ENCODE measurements at places on chromosomes 13 and 19.
A peak's percentile ranks its signal among the peaks of the same experiment; 100 is the strongest.

DNA sequence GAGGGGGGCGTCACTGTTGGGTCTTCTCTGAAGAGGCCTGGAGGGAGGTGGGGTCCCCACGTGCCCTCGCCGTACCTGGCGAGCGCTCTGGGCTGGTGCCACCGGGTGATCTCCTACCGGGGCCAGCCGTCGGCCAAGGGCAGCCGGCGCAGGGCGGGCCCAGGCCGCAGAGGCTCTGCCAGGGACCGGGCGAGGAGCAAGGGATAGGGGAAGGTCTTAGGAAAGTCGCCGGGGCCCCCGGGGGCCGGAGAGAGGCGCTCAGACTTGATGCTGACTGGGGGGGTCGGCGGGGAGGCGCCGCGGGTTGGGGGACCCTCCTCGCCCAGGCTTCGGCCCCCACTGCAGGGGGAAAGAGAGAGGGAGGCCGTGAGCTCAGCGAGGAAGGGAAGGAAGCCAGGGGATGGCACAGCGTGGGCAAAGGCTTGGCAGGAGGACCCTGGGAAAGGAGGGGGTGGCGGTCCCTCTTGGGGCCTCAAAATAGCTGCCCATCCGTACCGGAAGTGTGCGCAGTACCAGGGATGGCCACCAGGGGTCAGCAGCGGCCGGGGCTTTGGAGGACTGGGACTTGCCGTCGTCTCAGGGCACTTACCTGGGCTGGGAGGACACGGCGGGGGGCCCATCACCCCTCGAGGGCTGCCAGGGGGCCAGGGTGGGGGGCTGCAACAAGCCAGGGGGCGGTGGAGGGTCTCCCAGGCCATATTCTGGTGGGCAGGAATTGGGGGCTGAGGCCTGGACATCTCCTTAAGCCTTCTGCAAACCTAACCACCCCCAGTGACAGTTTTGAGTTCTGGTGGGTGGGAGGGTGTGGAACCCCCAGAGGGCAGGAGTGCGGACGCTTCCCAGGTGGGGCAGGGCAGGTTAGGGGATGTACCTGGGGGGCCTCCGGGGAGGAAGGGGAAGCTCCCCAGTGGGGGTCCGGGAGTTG is 7.7 kb upstream of the TMEM161A start:
- peak; percentile 92 for DNase-seq

- peak; percentile 50 for DNase-seq
Measured at GRCh38 chr19:14073261-14073924, 807 bp downstream of the MISP3 start.

GRCh38 chr13:60453490-60453889 is 56.5 kb downstream of the TDRD3 start:
- DNase-seq: no peak

DNA sequence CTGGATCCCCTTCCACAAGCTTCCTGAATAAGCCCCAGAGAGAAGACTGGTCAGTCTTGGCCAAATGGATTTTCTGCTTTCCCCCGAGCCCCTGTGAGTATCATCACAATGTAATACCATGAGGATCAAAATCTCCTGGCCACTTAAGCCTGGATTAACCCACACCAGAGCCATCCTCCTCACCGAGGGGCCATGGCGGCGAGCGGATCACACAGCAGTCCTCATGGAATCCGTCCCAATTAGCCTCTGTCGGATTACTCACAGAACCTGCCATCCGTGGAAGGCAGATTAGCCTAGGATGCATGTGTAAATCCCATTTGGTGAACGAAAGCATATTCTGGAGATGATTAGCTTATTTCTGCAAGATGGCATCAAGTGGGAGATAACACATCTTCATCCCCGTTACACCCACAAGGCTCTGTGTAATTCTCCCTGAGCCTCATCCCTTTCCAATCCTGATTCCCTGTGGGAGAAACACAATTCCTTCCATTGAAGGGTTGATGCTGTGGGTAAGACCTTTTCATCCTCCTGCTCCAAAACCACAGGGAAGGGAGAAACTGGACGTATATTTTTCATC is 42.5 kb downstream of the GNG7 start:
- no peak for DNase-seq

GRCh38 chr13:38385153-38385891 is 35.7 kb downstream of the UFM1 start:
- no peak for DNase-seq

DNA sequence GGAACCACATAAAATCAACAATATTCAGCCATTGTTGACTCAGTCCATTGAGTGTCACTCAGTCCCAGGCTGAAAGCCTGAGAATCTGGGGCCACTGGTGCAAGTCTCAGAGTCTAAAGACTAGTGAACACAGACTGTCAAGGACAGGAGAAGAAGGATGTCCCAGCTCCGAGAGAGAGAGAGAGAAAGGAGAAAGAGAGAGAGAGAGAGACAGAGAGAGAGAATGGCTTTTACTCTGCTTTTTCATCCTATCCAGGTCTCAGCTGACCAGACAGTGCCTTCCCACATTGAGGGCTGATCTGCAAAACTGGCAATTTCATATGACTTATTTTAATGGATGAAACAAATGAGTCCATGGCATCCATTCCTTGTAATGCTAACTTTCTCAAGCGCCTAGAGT is 984.1 kb downstream of the UQCRFS1 start:
- no peak for DNase-seq

DNA sequence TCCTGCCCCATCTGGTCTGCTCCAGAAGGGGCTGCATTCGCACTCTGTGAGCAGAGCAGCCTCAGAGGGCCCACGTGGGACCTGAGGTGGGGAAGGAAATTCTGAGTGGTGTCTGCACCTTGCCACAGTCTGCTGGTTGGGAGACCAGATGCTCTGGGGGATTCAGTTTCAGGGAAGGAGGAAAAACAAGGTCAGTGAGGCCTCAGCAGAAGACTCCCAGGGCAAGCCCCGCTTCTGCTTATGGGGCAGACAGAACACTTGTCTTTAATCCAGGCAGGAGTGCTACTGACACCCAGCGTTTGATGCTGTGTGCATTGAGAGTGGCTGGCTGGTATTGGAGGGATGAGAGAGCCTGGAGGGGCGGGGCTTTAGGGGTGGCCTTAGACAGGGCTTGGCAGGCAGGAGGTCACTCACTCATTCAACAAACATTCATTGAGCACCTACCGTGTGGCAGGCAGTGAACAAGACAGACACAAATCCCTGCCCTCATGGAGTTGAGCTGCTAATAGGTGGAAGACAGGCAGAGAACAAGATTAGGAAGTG is 4.9 kb upstream of the CLEC17A start:
- no peak for DNase-seq

DNA sequence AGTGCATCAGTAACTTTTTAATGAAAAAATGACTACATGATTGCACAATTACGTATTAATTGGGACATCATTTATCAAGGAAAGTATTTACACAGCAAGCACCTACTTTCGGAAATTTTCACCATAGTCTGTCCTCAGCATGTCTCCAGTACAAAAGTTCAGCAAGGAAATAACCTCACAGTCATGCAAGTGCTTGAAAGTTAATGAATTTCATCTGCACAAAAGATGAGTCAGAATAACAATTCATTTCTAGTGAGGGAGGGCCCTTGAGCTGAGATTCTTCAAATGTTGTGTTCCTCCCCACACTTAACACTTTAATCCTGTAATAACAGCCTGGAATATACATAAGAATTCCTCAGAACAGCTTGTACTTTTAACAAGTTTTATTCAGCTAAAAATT is 49.0 kb upstream of the OXGR1 start:
- no peak for DNase-seq

DNA sequence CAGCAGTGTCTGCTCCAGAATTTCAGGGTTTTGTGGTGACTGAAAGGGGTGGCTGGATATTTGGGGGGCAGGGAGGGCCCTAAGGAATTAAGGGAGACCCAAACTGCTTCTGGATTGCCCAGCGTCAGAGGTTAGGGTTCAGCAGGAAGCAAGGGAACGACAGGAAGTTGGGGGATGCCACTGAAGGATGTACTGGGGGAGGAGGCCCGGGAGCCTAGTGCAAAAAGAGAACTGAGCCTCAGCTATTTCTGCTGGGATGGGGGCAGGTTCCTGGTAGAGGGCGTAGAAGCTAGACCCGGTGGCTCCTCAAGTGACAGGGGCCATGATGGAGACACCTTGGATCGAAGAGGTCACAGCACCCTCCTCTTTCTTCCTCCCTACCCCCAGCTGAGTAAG is 1.1 kb downstream of the CYP2S1 start:
- DNase-seq: no peak

GRCh38 chr13:112790735-112791641 is 101.2 kb downstream of the ATP11A start:
- no peak for DNase-seq

- no peak for DNase-seq
Measured at GRCh38 chr19:1035998-1036621, 3.8 kb upstream of the ABCA7 start.

GRCh38 chr13:51818276-51818675 is 14.3 kb upstream of the DHRS12 start:
- no peak for DNase-seq

GRCh38 chr13:33554919-33555791 is 262.8 kb upstream of the RFC3 start:
- DNase-seq: no peak

GRCh38 chr13:48583859-48584311 is 51.0 kb upstream of the RCBTB2 start:
- DNase-seq: no peak

DNA sequence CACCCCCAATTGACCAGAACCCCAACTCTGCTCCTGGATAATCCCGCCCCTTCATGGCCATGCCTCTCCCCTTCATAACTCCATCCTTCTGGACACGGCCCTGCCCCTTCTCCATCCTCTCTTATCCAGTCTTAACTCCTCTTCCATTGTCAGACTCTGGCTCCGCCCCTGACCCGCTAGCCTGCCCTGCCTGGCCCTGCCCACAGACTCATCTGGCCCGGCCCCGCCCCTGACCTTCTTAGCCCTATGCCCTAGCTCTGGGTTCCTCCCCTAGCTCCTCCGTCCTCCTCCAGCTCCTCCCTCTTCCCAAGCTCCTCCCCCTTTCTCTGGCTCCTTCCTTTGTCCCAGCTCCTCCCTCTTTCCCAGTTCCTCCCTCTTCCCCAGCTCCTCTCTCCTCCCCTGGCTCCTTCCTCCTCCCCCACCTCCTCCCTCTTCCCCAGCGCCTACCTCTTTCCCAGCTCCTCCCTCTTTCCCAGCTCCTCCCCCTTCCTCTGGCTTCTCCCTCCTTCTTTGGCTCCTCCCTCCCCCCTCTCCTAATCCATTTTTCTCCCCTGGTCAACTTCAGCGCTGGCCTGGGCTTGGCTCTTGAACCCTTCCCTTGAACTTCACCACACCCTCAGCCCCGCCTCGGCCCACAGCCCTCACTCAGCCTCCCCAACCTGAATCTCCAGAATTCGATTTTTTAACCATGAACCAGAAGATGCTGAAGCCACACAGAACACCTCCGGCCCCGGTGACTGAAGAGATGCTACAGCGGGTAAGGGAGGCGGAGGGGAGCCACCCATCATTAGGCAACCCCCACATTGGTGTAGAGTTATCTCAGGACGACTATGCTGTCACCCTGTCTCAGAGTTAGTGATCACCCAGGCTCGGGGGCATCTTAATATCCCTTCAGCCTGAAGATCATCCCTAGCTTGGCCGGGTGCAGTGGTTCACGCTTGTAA is 9.2 kb upstream of the ZNF358 start:
- DNase-seq: no peak

- DNase-seq: no peak
Measured at GRCh38 chr13:45823583-45823982, 28.0 kb downstream of the SIAH3 start.

DNA sequence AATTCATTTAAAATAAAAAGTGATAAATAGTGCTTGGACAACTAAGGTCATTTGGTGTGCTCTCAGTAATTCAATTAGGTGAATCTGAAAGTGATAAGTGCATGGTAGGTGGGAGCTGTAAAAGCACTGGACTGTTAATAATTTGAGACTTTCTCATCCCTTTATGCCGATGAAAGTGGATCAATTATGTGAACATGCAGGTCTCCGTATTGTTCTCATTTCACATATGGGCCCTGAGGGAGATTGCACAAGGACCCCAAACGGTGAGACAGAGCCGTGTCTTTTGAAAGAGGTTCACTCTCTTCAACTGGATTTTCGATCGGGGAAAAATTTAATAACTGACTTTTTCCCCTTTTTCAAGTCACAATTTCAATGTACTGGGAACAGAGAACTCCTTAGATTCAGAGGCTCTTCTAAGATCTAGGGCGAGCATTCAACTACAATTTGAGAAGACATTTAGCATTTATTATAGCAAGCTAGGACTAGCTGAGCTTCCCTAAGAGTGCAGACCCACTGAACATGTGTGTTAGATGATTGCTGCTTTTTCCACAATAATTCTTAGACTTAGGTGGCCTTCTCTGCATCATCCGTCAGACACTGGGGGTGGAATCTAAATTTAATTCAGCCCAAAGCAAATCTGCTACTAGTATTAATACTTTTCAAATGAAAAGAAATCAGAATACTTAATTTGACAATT is 347.6 kb downstream of the OXGR1 start:
- DNase-seq: no peak

- DNase-seq: no peak
Measured at GRCh38 chr13:44763615-44764301, 187.6 kb upstream of the TSC22D1 start.

DNA sequence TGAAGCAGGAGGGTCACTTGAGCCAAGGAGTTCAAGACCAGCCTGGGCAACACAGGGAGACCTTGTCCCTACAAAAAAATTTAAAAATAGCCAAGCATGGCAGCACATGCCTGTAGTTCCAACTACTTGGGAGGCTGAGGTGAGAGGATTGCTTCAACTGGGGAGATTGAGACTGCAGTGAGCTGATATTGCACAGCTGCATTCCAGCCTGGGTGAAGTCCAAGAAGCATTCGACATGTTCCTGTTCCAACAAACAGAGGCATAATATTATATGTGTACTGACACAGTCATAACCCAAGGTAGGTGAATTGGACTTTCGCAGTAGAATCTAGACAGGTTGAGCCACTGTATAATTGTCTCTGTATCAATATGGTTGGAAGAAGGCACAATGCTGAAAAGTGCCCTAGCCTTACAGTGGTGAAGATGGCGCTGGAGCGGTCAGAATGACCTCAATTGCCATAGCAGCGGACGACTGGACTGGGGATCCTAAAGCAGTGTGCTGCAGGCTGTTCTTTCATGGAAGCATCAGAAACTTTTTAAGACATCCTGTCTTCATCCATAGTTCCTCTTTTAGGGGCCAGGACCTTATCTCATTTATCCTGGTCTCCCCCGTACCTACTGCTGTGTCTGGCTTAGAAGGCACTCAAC is 112.0 kb upstream of the CLDN10 start:
- no peak for DNase-seq

GRCh38 chr13:20127262-20127561 is 33.6 kb downstream of the GJA3 start:
- no peak for DNase-seq

DNA sequence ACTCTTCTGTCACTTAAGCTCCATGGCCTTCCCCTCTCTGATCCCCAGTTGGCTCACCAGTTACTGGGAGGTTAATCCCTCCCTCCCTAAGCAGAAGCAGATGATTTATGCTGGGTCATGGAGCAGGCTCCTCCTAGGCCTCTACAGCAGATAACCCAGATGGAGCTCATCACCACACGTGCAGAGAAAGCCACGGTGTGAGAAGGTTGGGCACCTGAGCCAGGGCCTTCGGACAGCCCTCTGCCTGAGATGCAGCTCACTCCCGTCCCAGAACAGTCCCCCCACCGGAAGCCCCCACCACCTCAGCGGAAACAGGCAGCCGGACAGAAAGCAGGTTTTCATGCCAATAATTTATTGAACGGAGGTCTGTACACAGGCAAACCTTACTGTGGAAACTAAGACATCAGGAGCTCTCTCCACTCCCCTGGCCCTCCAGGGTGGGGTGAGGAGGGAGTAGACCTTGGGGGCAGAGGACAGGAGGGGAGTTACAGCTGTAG is 9.8 kb downstream of the ZNF526 start:
- DNase-seq: no peak

- no peak for DNase-seq
Measured at GRCh38 chr13:49046519-49046918, 70.8 kb downstream of the FNDC3A start.

Data from stimulated activated CD4-positive, alpha-beta T cell treated with anti-CD3 and anti-CD28 coated beads, Interleukin-1b, Interleukin-23, amount 100 ng/mL, for 1 hour (primary cell).